ENCODE measurements at places on chromosomes 1 and 21.

DNA sequence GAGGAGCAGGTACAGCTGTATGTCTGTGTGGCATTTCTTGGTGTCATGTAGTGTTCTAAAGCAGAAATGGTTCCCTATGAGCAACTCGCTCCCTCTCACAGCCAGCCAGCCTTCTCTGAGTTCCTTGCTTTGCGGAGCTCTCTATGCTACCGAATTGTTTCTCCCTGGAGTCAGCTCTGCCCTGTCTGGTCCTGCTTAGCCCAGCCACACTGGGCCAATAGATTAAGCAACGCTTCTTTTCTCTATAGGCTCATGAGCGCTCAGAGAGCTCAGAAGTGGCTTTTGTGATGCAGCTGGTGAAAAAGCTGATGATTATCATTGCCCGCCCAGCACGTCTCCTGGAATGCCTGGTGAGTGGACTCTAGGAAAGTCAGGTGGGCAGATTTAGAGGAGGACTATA is 113.1 kb downstream of the PIK3R3 start:
- DNase-seq: no peak

GRCh38 chr1:37998913-37999429 is 6.3 kb downstream of the FHL3 start:
- no peak for DNase-seq

- no peak for DNase-seq
Measured at GRCh38 chr1:21537511-21537931, 28.3 kb downstream of the ALPL start.

DNA sequence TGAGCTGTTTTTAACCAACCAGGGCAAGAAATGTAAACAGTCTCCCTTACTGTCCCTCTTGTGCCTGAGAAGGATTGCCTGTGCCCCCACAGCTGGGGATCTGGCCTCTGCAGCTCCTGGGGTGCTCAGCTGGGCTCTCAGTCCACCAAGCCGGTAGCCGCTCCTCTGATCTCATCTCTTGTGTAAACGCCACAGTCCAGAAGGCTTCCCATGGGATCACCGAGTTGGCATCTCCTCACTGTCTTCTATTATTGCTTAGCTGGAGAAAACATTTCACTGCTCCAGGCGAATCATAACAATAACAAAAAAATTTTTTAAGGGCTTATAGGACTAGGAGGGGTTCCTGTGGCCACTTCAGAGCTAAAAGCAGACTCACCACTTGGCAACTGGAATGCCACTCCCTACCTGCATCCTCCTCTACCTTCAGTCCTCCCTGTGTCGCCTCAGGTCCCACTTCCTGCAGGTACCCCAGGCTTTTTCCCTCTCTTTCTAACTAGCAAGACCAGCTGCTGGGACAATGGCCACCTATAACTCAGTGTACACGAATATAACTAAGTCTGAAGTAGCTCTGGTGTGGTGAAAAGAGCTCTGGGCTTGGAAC is 75.8 kb downstream of the ATP1A1 start:
- DNase-seq: peak; percentile 25

- peak; percentile 15 for DNase-seq
Measured at GRCh38 chr1:38418195-38419030, 371.8 kb upstream of the POU3F1 start.

GRCh38 chr1:24179251-24179840 is 7.7 kb downstream of the IFNLR1 start:
- no peak for DNase-seq

DNA sequence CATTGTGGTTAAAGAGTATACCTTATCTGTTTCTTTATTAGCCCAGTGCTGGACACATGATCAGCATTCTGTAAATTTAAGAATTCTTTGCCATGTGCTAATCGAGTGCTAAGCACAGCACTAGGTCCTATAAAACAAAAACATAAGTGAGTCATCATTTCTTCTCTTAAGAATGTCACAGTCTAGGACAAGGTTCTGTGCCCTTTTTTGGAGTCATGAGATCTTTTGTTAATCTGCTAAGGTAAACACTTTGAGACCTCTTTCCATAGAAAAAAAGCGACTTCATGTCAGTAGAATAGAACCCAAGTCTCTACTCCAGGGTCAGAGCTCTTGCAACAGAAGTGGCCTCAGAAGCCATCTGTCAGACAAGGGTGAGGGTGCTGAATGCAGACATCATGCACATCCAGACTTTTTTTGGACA is 70.0 kb upstream of the NFIA start:
- no peak for DNase-seq

DNA sequence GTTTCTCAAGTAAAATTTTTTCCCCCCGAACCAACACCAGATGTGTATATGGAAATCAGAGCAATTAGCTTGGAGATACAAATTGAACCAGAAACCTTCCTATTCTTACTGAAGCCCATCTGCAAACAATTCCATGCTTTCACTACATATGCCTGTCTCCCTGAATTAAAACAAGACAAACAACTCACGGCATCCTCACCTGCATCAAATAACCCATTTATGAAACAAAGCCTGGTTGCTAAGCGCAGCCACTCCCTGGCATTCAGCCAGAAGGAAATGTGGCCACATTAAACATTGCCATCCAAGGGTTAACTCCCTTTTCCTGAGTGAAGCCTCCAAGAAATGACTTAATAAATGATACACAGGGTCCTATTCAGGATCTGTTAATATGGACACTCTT is 55.3 kb downstream of the APP start:
- DNase-seq: peak; percentile 28

DNA sequence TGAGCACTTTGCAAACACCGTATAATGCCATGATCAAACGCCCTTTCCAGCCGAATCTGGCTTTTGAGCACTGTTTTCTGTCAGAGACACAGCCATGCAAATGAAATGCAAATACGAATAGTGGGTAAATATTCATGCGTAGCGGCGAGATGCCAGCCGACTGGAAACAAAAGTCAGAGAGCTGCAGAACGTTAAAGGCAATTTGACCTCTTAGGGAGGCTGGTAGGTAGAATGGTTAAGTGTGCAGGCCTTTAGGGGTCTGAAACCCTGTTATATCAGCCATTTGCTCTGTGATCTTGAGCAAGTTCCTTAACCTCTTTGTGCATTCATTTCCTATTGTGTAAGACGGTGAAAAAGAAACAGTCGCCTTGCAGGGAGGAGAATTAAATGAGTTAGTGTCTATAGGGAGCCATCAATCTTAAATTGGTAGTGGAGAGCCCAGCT is 6.5 kb upstream of the SDHB start:
- no peak for DNase-seq

DNA sequence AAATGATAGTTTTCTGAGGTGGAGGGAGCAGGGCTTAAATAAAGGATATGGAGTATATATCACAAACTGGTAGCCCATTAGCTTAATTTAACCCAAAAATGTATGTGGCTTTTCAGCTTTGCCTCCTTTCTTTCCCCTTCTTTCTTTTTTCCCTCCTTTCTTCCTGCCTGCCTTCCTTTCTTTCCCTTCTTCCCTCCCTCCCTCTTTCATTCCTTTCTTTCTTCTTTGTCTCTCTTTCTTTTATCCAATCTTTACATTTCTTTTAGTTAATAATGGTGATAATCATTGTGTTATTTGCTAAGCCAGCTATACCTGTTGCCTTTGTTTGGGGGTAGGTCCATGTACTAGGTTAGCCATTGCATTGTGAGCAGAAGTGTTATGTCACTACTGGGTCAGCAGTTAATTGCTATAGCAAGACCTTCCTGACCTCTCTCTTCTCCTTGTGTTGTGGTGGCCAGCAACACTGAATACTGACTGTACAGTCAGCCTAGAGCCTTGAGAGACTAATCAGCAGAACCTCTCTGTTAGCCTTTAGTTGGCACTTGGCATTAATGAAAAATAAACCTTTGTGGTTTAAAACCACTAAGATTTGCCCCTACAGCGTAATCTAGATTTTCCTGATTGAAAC is 5.1 kb downstream of the GORAB start:
- peak; percentile 43 for DNase-seq

DNA sequence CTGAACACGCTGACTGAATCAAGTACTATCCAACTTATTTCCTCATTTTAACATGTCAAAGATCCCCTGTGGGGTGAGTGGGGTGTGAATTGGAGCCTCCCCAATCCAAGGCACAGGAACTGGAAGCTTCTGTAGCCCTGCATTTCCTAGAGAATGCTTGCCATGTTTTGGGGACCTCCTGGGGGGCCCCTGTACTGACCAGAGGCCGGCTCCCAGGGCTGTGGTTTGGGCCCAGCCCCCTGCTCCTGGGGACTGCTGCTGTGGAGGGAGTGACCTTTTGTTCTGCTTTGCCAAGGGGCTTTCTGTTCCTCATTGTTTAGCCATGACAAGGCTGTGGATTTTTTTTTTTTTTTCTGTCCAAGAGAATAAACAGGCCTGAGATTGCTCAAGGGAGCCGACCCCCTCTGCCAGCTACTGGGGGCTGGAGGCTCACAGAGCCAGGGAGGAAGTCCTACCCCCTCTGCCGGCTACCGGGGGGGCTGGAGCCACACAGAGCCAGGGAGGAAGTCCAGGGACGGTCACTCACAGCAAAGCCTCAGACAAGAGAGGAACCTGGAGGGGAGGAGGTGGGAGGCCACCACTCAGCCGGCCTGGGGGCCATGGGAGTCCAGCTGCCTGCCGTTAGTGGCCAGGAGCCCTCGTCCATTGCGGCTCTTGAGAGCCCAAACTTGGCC is 17.4 kb downstream of the TNFRSF1B start:
- peak; percentile 21 for DNase-seq

GRCh38 chr1:11523746-11524464 is 45.0 kb downstream of the DISP3 start:
- DNase-seq: no peak

DNA sequence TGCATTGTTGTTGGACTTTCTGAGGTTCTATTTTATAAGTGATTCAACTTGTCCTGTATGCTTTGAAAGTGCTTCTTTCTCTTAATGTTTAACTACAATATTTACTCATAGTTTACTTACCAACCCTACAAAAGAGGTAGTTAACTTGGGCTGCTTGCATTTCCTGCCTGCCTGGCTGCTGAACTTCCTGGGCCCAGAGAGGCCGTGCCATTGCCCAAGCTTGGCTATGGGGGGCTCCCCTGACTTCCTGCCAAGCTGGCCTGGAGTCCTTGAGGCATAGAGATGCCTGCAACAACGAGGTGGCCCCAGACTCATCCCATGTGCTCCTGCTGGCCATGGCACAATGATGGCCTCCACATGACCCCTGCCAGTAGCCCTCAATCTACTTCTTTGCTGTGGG is 361.6 kb upstream of the PLD5 start:
- DNase-seq: peak; percentile 35

DNA sequence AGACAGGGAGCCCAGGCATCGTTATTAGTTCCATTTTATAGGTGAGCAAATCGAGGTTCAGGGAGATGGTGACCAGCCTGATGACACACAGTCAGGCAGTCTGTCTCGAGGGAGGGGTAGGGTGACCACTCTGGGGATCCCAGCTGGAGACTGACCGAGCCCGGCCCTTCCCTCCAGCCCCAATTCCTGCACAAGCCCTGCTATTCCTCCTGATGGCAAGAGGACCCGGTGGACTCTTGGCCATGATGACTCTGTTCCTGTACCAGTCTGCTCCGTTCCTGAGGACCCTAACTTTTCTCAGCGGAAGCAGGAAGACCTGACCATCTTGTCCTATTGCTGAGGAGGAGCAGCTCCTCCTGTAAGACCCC is 391 bp downstream of the AGT start:
- no peak for DNase-seq

DNA sequence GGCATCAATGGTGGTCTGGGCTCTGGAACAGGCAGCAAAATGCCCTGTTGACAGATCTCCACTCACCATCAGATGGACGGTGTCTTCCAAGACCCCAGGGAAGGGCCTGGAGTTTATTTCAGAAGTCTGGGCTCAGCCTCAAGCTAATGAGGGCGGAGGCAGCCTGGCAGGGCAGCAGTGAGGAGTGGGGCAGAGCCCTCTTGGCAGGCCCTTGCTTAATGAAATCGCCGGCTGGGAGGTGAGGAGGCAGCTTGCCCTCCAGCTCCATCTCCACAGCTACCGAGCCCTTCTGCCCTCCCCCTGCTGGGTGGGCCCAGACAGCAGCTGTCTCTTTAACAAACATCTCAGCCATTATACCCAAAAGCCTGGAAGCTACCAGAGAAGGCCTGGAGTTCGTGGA is 22.0 kb upstream of the GRIK3 start:
- no peak for DNase-seq

GRCh38 chr21:28604946-28605537 is 387.6 kb downstream of the LTN1 start:
- DNase-seq: no peak

- DNase-seq: no peak
Measured at GRCh38 chr1:155326631-155327037, 5.9 kb downstream of the RUSC1 start.

DNA sequence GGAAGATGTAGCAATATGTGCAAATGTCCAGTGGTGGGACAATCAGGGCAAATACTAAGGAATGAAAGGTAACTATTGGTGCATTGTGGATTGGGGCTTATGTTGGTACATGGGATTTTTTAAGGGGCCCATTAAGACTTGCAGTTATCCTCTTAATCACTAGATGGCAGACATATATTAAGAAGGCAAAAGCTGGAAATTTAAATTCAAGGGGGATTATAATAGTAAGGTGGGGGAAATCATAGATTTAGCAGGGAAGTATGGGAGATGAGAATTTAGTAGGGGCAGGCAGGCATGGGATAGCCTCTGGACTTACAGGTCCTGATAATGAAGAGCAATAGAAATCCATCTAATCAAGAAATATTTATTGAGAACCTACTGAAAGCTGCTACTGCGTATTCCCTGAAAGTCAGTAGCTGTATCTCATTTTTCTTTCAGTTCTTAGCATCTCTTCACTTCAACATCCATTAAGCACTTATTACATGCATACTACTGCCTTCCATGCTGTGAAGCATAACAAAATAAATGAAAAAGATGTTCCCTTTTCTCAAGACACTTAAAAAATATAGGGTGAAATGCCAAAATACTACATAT is 251.8 kb downstream of the CRB1 start:
- peak; percentile 14 for DNase-seq

- no peak for DNase-seq
Measured at GRCh38 chr1:182143825-182144645, 82.5 kb upstream of the ZNF648 start.

GRCh38 chr1:61638296-61638695 is 86.6 kb downstream of the TM2D1 start:
- no peak for DNase-seq

GRCh38 chr1:36778740-36779139 is 255.6 kb downstream of the GRIK3 start:
- DNase-seq: no peak
